ENCODE measurements at places on chromosomes 16 and 17.

DNA sequence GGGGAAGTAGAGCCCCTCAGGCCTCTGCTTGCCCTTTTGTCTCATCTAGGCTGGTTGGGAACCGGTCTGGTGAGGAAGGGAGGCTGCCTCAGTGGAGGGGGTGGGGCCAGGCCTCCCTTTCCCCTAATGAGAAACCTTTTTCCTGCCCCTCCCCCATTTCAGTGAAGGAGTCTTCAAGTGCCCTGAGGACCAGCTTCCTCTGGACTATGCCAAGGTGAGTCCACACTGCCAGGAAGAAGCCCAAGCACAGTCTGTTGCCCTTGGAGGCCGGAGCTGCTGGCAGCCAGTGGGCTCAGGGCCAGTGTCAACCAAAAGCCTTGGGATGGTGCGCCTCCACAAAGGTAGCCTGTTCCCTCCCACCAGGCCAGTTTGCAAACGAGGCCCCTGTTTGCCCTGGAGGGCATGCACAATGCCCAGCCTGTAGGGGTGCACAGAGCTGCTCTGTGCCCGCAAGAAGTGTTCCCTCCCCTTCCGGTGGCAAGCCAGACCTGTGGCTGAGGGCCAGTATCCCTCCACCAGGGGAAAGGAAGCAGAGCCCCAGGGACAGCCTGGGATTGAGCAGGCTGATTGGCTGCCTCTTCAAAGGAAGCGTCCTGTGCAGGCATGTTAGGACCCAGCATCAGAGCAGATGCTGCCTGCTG, 3.4 kb downstream of the TRAF4 start:
- DNase-seq = peak; percentile 82

DNA sequence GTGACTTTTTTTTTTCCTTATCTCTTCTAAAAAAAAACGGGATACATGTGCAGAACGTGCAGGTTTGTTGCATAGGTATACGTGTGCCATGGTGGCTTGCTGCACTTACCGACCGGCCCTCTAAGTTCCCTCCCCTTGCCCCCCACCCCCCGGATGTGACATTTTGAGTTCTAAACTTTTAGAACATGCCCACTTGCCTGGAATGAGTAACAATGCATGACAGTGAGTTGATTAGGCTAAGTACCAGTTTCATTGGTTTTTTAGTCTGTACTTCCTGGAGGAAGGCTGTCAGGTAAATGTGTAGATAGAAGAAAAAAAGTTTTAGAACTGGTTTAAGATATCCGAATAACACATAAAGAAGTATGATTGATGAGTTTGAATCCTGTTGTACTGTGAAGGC, 4.0 kb downstream of the BPTF start:
- no peak for DNase-seq

- DNase-seq = no peak
Observed at GRCh38 chr16:81928975-81929374, 82.3 kb downstream of the SDR42E1 start.

GRCh38 chr17:32136856-32137255, 5.4 kb upstream of the RHOT1 start:
- no peak for DNase-seq

GRCh38 chr17:73549841-73550430, 94.3 kb downstream of the SDK2 start:
- DNase-seq = no peak

GRCh38 chr16:78098087-78098486, 1.4 kb upstream of the WWOX start:
- no peak for DNase-seq

DNA sequence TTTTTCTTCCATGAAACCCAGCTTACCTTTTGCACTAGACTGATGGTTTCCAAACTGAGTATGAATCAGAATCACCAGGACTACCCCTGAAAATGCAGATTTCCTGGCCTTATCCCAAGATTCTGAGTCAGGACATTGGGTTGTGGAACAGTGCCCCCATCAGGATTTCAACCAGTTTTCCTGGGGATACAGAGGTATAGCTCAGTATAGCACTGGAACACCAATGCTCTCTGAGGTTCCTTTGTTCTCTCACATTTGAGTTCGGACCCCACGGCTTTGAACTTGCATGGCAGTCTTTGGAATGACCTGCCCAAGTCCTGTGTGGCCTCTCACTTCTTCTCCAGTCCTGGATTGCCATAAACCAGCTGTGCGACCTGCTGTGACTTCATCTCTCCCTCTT, 12.8 kb upstream of the CCL8 start:
- DNase-seq = no peak

GRCh38 chr16:89192956-89193575, 7.3 kb downstream of the SLC22A31 start:
- DNase-seq = peak; percentile 91

DNA sequence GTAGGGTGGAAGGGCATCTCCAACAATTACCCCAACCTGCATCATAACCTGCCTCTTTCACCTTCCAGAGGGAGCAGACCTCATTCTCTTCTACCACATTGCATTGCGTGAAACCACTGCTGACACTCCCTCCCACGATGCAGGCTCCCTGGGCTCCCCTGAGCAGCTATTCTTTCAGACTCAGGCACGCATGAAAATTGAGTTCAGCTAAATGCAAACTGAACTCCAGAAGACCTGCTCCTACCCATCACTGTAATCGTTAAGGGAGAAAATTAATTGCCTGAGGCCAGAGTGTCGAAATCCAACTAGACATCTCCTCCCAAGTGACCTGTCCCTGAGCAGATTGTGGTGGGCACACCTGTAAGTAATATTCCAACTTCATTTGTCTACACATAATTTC, 186.0 kb downstream of the GRIN2A start:
- no peak for DNase-seq

- DNase-seq = no peak
Observed at GRCh38 chr16:17125671-17126070, 345.1 kb downstream of the XYLT1 start.

DNA sequence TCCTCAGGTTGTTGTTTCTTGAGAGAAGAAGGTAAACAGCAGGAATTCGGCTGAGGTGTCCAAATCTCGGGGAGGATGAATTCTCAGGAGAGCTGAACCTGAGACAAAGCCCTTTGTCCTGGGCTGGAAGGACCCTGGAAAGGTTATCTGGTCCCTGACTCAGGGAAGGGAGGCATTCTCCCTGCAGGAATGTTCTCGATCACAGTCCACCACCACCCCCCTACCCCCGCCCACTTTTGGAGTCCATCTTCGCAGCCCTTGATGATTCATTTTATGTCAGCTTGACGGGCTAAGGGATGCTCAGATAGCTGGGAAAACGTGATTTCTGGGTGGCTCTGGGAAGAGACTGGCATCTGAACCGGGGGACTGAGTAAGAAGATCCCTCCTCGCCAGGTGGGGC, 1.4 kb upstream of the CEP295NL start:
- no peak for DNase-seq

DNA sequence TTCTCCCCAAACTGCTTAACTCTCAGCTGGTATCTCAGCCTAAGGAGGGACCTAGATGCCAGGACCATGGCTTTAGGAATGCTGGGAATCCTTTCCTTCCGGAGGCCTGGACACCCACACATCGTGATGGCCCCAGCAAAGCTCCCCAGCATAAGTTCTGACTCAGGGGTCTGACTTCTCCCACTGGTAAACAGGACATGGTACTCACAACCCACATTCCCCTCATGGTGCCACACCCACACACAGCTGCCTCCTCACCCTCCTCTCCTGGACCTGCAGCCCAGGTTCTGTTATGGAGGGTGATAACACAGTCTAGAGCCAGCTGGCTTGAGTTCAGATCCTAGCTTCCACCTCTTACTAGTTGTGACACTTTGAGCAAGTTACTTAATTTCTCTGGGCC, 719 bp upstream of the RNF227 start:
- DNase-seq = no peak

- DNase-seq = no peak
Observed at GRCh38 chr16:63200940-63201339, 1164.7 kb upstream of the CDH8 start.

- DNase-seq = peak; percentile 24
Observed at GRCh38 chr17:38498353-38498752, 70.1 kb downstream of the ARHGAP23 start.

- no peak for DNase-seq
Observed at GRCh38 chr17:38403491-38403890, 24.8 kb upstream of the ARHGAP23 start.

DNA sequence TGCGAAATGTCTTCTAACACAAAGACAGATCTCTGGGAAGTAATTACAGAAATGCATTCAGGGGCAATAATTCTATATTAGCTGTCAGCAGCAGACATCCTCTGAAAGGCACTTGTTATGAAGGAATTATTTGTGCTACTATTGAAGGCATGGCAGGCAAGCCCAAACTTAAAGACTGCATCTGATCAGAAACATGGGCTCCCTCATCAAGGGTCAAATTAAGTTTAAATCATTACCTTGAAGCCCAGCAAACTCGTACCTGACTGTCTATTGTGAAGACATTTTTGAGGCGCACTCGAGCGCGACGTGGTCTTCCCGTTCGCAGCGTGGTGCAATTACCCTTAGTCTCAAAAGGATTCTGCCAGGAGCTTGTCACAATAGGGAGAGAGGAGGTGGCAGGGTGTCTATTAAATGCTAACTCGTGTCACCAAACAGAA, 110.6 kb downstream of the ZNF423 start:
- DNase-seq = no peak

- DNase-seq = no peak
Observed at GRCh38 chr17:20122254-20122879, 113.2 kb downstream of the SPECC1 start.

DNA sequence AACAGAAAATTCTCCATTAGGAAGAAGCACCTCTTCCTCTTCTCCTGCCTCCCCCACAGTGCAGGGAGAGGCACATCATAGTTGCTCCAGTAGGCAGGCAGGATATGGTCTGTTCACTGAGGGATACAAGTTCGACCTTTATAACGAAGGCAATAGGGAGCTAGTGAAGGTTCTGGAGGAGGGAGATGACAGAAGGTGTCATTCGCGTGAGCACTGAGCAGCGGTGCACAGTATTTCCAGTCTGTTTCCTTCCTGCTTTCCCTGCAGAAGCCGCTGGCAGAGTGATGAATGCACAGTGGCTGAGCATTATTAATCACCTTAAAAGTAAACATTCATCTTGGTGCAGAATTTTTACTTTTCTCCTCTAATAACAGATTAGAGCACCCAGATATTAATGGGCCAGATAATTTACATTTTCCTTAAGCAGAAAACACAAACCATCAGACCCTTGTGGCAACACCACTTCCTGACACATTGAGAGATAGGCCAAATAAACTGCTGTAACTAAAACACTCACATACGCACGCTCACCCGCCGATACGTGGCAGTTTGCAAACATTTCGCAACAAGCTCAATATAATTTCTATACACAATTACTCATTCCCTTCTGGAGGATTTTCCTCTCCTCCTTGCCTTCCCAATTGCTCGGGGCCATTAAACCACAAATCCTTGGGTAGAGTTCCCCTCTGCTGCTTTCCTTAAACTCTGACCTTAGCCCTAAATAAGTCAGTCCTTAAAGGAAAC, 69.5 kb downstream of the AIPL1 start:
- no peak for DNase-seq

DNA sequence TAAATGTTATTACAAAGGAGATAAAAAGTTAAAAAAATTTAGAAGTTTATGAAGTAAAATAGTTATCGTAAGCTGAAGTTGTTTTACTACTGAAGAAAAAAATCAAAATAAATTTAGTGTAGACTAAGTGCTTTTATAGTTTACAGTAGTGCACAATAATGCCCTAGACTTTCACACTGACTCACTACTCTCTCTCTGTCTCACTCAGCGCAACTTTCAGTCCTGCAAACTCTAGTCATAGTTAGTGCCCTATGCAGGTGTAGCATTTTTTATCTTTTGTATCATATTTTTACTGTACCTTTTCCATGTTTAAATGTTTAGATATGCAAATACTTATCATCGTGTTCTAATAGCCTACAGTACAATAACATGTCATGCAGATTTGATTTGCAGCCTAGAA, 17.7 kb upstream of the TOM1L1 start:
- no peak for DNase-seq
